Right lobe of liver (tissue), 6 donors: ENCODE measurements at places on chromosomes 16 and 17. TPM values are rescaled to one million over a fixed set of nuclear protein-coding genes. Genes with fewer than 3 reads are reported as not detected.

DNA sequence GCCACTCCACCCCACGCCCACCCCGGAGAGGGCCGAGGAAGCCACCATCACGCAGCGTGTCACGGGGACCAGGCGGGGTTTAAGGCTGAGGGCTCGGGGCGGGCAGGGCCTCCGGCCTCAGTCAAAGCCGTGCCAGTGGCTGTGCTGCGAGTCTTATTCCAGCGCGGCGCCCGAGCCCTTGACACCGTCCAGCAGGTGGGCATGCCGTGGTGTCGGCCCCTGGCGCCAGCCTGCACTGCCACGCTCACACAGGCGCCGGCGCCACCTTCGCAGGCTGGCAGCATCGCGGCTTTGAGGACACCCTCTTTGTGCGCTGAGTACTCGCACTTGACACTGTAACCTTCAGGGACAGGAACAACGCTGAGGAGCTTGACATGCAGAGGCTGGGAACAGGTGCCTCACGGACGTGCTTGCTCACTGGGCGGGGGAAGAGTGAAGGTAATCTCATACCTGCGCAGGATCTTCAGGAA lies 34.0 kb upstream of the ZNF629 start:
- H3K36me3 ChIP-seq = no peaks in the 10 kb centered on the region
- no peak overlapping the region for H3K4me3 ChIP-seq
- no peaks in the 10 kb centered on the region for H3K4me1 ChIP-seq
- no peak for DNase-seq
- no peak overlapping the region for H3K27ac ChIP-seq

- peak overlapping the region; percentile 87 for H3K4me3 ChIP-seq
- no peaks in the 10 kb centered on the region for H3K27me3 ChIP-seq
- H3K36me3 ChIP-seq = peaks cover under 1% of the 10 kb centered on the region
- DNase-seq = peak; percentile 71
Observed at GRCh38 chr17:65055708-65056638, 567 bp downstream of the GNA13 start.

GRCh38 chr16:86667035-86667434 lies 88.7 kb downstream of the FOXL1 start:
- no peak overlapping the region for H3K4me3 ChIP-seq
- H3K27ac ChIP-seq = no peak overlapping the region
- H3K4me1 ChIP-seq = no peaks in the 10 kb centered on the region
- no peaks in the 10 kb centered on the region for H3K27me3 ChIP-seq
- DNase-seq = no peak

DNA sequence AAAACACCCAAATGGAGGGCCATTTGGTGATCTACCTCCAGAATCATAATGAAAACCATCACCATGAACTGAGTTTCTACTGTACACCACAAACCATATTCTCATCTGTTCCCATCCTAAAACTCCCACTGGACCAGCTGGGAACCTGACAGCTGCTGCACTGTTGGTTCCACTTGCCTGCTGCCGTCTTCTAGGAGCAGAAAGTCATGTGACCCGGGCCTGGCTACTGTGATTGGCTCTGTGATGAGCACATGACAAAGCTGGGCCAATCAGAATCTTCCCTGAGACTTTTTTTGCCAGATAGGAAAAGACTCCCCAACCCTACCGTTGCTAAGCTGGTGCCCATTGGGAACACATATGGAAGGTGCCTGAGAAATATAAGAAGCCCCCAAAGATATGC lies 264.2 kb downstream of the MRTFB start:
- H3K27ac ChIP-seq = no peak overlapping the region
- H3K27me3 ChIP-seq = no peaks in the 10 kb centered on the region
- no peak for DNase-seq
- no peaks in the 10 kb centered on the region for H3K36me3 ChIP-seq
- no peaks in the 10 kb centered on the region for H3K4me1 ChIP-seq

DNA sequence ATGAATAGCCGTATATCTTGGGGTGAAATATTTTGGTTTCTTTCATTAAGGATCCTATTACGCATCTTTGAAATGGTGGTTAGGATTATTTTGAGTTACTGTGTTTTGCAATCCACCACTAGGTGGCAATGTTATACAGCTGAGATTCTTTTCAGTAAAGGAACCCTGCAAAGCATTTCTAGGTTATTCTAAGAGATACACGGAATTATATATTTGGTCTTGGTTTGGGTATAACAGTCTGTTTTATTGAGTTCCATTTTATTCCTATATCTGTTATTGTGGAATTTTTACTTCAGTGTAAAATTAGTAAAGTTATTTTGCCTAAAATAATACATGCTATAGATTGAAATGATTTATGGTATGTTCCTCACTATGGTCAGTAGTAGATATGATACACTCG lies 62.9 kb upstream of the CPHXL start:
- H3K4me1 ChIP-seq = no peaks in the 10 kb centered on the region
- H3K36me3 ChIP-seq = no peaks in the 10 kb centered on the region
- H3K4me3 ChIP-seq = no peak overlapping the region
- no peak overlapping the region for H3K27ac ChIP-seq
- DNase-seq = no peak
- no peaks in the 10 kb centered on the region for H3K27me3 ChIP-seq

- DNase-seq = no peak
- H3K4me3 ChIP-seq = no peak overlapping the region
- no peak overlapping the region for H3K27ac ChIP-seq
- no peaks in the 10 kb centered on the region for H3K36me3 ChIP-seq
- H3K4me1 ChIP-seq = peaks cover 10% of the 10 kb centered on the region
Observed at GRCh38 chr17:7357381-7357780, 2.4 kb downstream of the TMEM95 start.

- H3K27me3 ChIP-seq = no peaks in the 10 kb centered on the region
- peak overlapping the region; percentile 95 for H3K27ac ChIP-seq
- no peaks in the 10 kb centered on the region for H3K36me3 ChIP-seq
Observed at GRCh38 chr16:74607310-74607961, 522 bp upstream of the GLG1 start.

GRCh38 chr16:13543850-13544249 lies 376.1 kb upstream of the ERCC4 start:
- no peak overlapping the region for H3K27ac ChIP-seq
- no peaks in the 10 kb centered on the region for H3K4me1 ChIP-seq
- H3K4me3 ChIP-seq = no peak overlapping the region
- no peaks in the 10 kb centered on the region for H3K27me3 ChIP-seq
- H3K36me3 ChIP-seq = no peaks in the 10 kb centered on the region
- DNase-seq = no peak

DNA sequence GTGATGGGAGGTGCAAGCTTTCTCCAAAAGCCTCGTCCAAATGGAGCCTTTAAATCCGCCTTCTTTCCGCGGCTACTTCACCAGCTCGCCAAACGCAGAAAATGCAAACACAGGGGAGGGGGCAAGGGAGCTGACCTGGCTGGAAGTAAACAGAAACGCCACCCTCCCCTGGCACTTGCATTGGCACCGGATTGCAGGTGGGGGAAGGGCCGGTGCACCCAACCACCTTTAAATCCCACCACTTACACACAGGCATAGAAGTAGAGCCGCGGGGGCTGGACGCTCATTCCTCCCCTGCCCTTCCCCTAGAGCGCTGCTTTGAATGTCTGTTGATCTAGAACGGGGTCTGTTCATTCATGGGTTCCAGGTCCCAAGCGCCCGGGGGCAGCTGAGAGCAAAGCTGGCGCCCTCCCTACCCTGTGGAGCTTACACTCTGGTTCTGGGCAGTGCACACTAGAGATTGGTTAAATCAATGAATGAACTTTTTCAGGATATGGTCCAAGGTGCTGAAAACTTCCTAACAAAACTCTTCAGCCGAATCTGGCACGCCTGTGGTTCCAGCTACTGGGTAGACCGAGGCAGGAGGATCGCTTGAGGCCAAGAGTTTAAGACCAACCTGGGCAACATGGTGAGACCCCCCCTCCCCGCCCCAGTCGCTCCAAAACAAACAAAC lies 920 bp upstream of the ZCCHC14 start:
- H3K27me3 ChIP-seq = no peaks in the 10 kb centered on the region
- H3K4me1 ChIP-seq = no peaks in the 10 kb centered on the region
- H3K27ac ChIP-seq = peak overlapping the region; percentile 38
- peak overlapping the region; percentile 39 for H3K4me3 ChIP-seq
- H3K36me3 ChIP-seq = no peaks in the 10 kb centered on the region

- H3K27me3 ChIP-seq = no peaks in the 10 kb centered on the region
- no peak for DNase-seq
- H3K36me3 ChIP-seq = no peaks in the 10 kb centered on the region
- no peaks in the 10 kb centered on the region for H3K4me1 ChIP-seq
- H3K27ac ChIP-seq = no peak overlapping the region
Observed at GRCh38 chr16:29158785-29159184, 173.9 kb downstream of the LAT start.

- H3K27me3 ChIP-seq = no peaks in the 10 kb centered on the region
- peak overlapping the region; percentile 93 for H3K4me3 ChIP-seq
- no peaks in the 10 kb centered on the region for H3K4me1 ChIP-seq
- H3K27ac ChIP-seq = peak overlapping the region; percentile 93
Observed at GRCh38 chr16:30651124-30652004, 604 bp downstream of the PRR14 start.

GRCh38 chr17:2253768-2254406 lies 49.7 kb downstream of the SMG6 start:
- H3K27me3 ChIP-seq = no peaks in the 10 kb centered on the region
- no peak for DNase-seq
- H3K4me1 ChIP-seq = no peaks in the 10 kb centered on the region
- peaks cover 13% of the 10 kb centered on the region for H3K36me3 ChIP-seq
- H3K27ac ChIP-seq = no peak overlapping the region

DNA sequence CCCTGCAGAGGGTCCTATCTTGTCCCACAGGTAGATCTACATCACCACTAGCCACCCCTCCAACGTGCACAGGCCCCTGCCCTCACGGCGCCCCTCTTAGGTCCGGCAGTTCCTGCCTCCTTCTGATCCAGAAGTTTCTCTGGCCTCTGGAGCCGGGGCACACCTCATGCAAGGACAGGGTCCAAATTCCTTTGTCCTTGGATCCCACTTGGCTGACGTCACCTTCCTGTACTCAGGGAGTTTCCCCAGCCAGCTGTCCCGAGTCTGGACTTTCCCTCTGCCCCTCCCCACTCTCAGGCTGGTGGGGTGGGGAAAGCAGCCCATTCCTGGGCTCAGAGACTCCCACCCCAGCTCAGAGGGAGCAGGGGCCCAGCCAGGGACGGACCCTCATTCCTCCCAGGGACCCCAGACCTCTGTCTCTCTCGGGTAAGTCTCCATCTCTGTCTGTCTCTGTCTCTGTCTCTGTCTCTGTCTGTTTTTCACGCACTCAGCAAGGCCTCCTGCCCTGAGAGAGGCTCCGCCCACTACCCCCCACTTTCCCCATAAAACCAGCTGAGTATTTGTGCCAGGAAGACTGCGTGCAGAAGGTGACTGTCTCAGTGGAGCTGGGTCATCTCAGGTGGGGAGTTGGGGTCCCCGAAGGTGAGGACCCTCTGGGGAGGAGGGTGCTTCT lies at the start of gene IL32:
TSS of gene IL32 (plus strand) at position 572 of the 673 bp plus-strand sequence. CDS start 172 bp downstream, outside the sequence.
- no peaks in the 10 kb centered on the region for H3K27me3 ChIP-seq
- DNase-seq = peak; percentile 86
- H3K36me3 ChIP-seq = peaks cover 14% of the 10 kb centered on the region
- peak within 1 kb of the TSS; percentile 66 for H3K4me3 ChIP-seq
- H3K4me1 ChIP-seq = peaks cover 8% of the 10 kb centered on the region

DNA sequence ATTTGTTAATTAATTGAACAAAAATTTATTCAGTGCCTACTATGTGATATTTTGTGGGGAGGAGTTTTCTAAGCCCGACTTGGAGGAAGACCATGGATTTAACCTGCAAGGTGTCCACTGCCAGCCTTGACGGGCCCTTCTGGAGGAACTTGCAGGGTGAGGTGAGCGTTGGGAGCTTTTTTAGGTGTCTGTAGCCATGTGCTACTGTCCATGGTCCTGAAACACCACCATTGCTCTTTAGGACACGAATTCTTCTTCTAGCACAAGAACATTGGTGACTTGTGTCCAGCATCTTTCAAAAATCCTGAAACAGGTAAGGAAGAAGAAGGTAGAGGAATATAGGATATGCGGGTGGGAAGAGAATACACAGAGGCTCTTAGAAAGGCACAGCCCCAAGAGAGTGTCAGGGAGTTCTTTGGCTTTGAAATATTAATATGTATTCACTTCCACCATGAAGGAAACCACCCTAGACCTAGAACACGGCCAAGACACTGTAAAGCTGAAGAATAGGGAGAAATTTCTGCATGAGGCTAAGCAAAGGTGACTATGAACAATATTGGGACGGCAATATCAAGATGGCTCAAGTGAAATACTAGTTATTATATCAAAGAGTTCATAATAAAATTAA lies 27.9 kb upstream of the OR4D1 start:
- H3K27ac ChIP-seq = no peak overlapping the region
- no peaks in the 10 kb centered on the region for H3K36me3 ChIP-seq
- no peaks in the 10 kb centered on the region for H3K27me3 ChIP-seq
- no peak overlapping the region for H3K4me3 ChIP-seq
- DNase-seq = no peak

- no peaks in the 10 kb centered on the region for H3K27me3 ChIP-seq
- H3K4me1 ChIP-seq = no peaks in the 10 kb centered on the region
- H3K27ac ChIP-seq = no peak overlapping the region
- DNase-seq = no peak
- H3K4me3 ChIP-seq = no peak overlapping the region
Observed at GRCh38 chr16:72468582-72468981, 296.6 kb upstream of the PMFBP1 start.

GRCh38 chr17:3026125-3026855 lies 37.1 kb downstream of the OR1D5 start:
- H3K27ac ChIP-seq = no peak overlapping the region
- H3K36me3 ChIP-seq = no peaks in the 10 kb centered on the region
- H3K27me3 ChIP-seq = no peaks in the 10 kb centered on the region
- no peaks in the 10 kb centered on the region for H3K4me1 ChIP-seq
- DNase-seq = no peak
- H3K4me3 ChIP-seq = no peak overlapping the region

- peak overlapping the region; percentile 93 for H3K4me3 ChIP-seq
- no peaks in the 10 kb centered on the region for H3K27me3 ChIP-seq
- DNase-seq = no peak
- H3K4me1 ChIP-seq = peaks cover 6% of the 10 kb centered on the region
- no peaks in the 10 kb centered on the region for H3K36me3 ChIP-seq
Observed at GRCh38 chr17:50721194-50722010, 2.0 kb downstream of the LUC7L3 start.

GRCh38 chr16:75260851-75261589 lies 9.6 kb upstream of the BCAR1 start:
- no peak overlapping the region for H3K27ac ChIP-seq
- no peak for DNase-seq
- no peaks in the 10 kb centered on the region for H3K36me3 ChIP-seq

DNA sequence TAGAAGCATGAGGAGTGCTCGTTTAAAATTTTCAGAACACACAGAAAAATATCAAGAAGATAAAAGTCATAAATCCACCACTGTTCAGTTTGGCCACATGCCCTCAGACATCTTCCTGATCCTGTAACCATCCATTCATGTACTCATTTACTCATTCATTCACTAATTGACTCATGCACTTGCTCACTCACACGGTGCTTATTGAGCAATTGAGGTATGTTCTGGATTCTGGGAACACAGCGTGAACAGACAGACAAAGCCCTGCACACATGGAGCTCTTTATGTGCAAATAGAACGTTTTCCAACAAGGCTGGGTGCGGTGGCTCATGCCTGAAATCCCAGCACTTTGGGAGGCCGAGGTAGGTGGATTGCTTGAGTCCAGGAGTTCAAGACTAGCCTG lies 10.2 kb upstream of the NATD1 start:
- DNase-seq = no peak
- no peaks in the 10 kb centered on the region for H3K27me3 ChIP-seq
- H3K27ac ChIP-seq = no peak overlapping the region
- H3K4me1 ChIP-seq = no peaks in the 10 kb centered on the region

- H3K27me3 ChIP-seq = no peaks in the 10 kb centered on the region
- no peaks in the 10 kb centered on the region for H3K36me3 ChIP-seq
- no peak overlapping the region for H3K27ac ChIP-seq
Observed at GRCh38 chr16:54454616-54455015, 168.0 kb upstream of the IRX3 start.

Gene KCNJ18
- not detected for total RNA-seq

Gene RARA
- total RNA-seq = 24.5 TPM

Gene KRTAP4-1
- total RNA-seq = not detected

Gene SOX9
- 2.3 TPM for total RNA-seq

Gene SLC38A8
- total RNA-seq = not detected

Gene SHISA6
- not detected for total RNA-seq

Gene CASKIN2
- 9.7 TPM for total RNA-seq

Gene TEDC2
- total RNA-seq = 2.8 TPM
